ENCODE measurements at places on chromosomes 13 and 19. TPM values are rescaled to one million over a fixed set of nuclear protein-coding genes. Genes with fewer than 3 reads are reported as not detected.

The NLRP12 gene
- not detected for total RNA-seq

DNA sequence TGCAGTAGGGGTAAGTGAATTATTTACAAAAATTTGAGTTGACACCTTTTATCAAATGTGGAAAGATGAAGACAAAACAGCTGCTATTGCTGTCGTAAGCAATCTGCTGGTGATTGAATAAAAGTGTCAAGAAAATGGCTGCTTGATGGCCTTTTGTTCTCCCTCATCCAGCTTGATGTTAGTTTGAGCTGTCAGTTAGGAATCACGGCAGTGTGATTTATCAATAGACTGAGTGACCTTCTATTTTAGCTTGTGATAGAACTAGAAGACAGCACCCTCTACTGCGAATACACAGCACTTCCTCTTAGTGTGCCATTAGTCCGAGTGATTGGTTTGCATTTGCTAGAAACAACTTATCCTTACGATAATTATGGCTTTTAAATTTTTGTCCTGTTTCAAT lies 76.3 kb downstream of the MZT1 start:
- no peak for DNase-seq

GRCh38 chr13:44004878-44005277 lies 125.2 kb downstream of the LACC1 start:
- no peak for DNase-seq

DNA sequence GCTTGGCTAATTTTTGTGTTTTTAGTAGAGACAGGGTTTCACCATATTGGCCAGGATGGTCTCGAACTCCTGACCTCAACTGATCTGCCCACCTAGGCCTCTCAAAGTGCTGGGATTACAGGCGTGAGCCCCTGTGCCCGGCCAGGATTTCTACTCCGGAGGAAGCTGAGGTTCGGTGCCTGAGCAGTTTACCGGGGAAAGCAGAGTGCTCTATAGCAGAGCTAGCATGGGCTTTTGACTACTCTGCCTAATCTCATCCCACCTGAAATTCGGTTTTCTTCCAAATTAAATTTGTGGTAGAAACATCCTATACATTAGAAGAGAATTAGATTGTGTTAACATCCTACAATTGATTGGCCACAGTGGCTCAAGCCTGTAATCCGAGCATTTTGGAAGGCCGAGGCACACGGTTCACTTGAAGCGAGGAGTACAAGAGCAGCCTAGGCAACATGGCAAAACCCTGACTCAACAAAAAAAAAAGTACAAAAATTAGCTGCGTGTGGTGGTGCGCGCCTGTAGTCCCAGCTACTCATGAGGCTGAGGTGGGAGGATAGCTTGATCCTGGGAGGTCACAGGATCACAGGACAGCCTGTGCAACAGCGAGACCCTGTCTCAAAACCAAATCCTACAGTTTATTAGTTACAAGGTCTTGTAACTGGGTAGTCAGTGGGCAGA lies 1.6 kb downstream of the RPL13A start:
- DNase-seq: no peak

GRCh38 chr19:4707956-4708650 lies 15.5 kb downstream of the DPP9 start:
- no peak for DNase-seq

The SPTBN4 gene
- 0.47 TPM for total RNA-seq

- no peak for DNase-seq
Measured at GRCh38 chr13:32887617-32888016, 128.6 kb upstream of the KL start.

GRCh38 chr19:11138601-11139300 lies 16.8 kb downstream of the SPC24 start:
- no peak for DNase-seq

DNA sequence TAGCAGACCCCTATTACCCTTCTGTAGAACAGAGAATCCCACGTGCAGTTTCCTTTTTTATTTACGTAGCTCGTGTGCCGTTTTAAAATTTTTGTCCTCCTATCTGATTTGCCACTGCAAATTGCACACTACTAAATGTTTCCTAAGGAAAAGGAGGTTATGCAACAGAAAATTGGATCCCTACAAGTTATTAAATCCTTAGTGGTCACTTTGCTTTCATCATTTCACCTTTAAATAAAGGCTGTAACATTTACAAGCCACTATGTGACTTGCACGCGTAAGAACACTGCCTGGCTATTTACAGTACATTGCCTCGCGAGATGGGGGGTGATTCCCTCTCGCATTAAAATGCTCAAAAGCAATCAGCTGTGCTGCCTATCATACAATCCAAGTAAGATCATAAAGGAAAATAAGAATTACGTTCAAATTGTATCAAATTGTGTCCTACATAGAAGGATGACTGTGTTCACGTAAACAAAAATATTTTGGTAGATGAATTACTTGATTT lies 525.6 kb downstream of the SUCLA2 start:
- DNase-seq: no peak

The PEAK3 gene
- total RNA-seq: 0.23 TPM

The YIPF2 gene
- 31.0 TPM for total RNA-seq

DNA sequence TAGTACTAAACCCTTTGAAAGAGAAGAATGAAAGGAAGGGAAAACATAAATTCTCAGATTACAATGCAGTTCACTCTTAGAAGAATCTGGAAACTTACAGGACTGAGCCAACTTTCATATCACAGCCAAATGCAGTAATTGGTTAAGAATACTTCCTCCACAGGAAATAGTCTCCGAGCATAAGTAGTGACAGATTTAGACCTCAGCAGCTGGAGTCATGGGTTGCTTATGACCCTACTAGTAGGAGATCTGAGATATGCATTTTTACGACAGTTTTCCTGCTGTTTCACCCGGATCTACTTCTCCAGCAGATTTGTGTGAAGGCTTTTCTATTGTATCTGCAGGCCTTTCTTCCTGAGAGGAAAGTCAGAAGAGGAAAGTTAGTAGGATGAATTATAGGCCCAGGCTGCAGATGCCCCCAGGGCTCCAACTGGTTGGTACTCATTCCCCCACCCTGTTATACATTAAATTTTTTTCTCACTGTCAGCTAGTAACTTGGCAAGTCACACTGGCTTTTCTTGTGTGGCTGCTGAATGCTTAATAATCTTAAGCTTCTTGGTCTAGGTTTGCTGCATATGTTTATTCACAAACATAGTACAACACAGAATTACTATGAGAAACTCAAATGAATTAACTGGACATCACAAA lies 1241.5 kb upstream of the MIR17HG start:
- no peak for DNase-seq

DNA sequence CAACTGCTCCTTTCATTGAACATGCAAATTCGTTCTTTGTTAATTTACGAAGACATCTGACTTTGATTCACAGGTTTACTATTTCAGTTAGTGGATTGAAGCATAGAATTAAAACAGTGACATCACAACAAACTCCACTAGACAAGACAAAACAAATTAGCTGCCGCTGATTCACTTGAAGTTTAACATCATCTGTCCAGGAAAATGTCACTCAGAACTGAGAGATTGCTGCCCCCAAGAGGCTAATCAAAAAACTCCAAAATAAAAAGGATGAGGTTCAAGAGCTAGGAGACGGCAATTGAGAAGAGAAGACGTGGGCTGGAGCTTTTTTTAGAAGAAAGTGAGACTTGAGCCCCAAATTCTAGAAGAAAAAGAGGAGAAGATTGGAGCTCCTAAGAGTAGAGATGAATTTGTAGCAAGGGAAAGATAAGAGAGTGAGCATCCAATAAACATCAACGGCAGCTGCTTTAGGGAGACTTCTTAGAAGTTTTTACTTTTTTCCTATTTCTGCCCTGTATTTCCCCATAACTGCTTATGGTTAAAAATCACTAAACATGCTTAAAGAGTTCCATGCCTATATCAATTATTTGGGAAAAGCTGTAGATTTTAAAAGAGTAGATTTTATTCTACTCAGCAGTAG lies 40.8 kb upstream of the TPP2 start:
- DNase-seq: peak; percentile 38

- DNase-seq: no peak
Measured at GRCh38 chr13:97318532-97318931, 96.4 kb downstream of the MBNL2 start.

The ZNF805 gene
- total RNA-seq: 22.3 TPM

DNA sequence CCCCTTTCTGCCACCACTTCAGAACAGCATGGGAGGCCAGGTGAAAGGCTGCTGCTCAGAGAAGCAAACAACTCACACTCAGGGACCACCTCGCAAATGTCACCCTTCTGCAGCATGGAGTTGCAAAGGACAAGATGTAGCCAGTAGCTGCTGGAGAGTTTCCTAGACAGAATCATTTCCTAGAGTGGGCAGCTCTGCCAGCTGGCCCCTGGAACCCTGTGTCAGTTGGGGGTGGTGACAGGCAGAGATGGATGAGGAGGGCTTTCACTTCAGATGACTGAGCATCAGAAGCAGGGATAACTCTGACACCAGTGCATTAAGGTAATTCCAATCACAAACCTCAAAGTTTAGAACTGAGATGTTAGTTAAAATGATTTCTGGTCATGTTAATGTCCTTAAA lies 34.4 kb upstream of the EPHX3 start:
- no peak for DNase-seq

The TNFRSF19 gene
- total RNA-seq: 0.16 TPM

The KLK3 gene
- not detected for total RNA-seq

DNA sequence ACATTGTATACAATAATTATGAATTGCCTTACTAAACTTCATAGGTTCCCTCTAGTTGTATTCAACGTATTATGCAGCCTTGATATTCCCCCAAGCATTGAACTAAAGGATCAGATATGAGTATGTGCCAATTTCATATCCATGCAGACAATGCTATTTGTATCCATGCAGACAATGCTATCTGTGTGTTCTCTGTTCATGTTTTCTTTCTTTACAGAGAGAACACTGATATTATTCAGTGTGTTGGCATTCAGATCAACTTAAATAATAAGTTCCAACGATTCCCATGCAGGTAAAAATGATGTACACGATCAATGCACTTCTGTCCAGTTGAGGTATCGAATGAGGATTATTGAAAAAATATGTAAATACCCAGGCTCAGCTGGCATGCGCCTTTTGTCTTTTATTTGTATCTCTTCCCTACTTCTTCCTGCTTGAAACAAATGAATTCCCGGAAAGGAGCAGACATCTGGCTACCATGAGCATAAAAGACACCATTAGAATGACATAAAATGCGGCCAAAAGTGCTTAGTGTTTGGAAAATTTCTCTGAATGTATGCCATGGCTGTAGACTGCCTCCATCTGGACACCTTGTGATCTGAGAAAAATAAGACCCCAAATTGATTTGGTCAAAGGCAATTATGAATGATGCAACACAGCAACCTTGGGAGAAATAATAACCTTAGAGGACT lies 731.5 kb downstream of the SLITRK1 start:
- DNase-seq: no peak

The EID2 gene
- 20.3 TPM for total RNA-seq

DNA sequence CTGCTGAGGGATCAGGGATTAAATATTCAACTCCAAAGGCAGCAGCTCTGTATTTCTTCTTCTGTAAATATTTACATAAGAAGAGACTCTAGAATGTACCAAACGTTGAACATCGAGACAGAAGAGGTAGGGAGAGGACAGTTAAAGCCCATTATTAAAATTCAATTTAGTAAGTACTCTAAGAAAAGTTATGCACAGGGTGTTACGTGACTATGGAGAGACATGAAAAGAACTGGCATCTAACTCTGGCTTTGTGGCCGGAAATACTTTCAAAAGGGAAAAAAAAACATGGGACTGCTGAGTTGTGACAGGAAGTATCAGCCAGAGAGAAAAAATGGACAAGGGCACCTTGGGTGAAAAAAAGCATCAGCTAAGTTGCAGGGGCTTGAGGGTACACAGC lies 36.7 kb downstream of the LNX2 start:
- peak; percentile 30 for DNase-seq

The ANO8 gene
- total RNA-seq: 15.7 TPM

GRCh38 chr13:33011828-33012470 lies 4.3 kb upstream of the KL start:
- no peak for DNase-seq

DNA sequence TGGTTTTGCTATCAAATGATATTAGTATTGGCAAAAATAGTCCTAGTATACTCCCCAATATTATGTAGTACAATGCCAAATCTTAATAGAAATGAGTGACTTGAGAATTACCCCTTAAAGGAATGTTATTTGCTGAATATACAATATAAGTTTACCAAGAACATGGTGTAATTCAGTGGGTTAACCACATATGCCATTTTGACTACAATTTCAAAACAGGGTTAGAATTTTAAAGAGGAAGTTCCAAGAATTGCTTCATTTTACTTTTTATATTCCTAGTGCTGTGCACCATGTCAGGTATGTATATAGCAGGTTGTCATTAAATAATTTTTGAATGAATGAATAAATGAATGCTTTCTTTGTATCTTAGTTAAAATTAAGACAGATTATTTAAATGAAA lies 66.3 kb downstream of the LMO7 start:
- no peak for DNase-seq

- no peak for DNase-seq
Measured at GRCh38 chr13:37587236-37587635, 11.3 kb downstream of the POSTN start.

- no peak for DNase-seq
Measured at GRCh38 chr19:50196322-50196932, 7.0 kb upstream of the MYH14 start.

The PNMA8A gene
- total RNA-seq: 3.5 TPM

- no peak for DNase-seq
Measured at GRCh38 chr13:107516517-107516916, 698.8 kb downstream of the LIG4 start.

DNA sequence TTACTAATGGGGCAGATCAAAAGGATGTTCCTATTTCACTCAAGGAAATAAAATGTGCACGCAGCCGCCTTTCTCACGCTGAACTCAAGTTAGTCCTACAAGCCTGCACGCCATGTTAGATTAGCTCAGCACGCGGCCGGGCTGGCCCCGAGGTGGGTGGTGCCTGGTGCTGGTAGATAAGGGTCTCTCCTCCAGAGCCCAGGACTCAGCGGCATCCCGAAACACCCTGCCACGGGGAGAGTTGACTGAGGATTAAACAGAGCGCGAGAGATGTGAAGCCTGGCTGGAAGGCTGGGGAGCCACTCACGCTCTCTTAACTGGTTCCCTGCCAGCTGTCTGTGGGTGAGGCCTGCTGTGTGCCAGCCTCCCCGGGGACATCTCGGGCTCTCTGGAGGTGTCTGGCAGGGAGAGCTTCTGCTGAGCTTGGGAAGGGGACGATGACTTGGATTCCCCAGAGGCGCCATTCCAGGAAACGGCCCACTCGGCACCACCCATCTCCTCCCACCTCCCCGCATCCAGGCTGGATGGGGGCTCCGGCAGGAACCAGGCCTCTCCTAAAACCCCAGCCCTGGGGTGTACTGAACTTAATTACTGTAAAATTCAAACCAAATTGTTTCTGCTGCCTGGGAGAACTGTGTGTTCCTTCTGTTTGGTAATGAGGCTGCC lies 122.2 kb downstream of the KDM4B start:
- no peak for DNase-seq

- no peak for DNase-seq
Measured at GRCh38 chr13:51067706-51068105, 43.4 kb downstream of the C13orf42 start.

- no peak for DNase-seq
Measured at GRCh38 chr13:112510002-112510780, 77.8 kb downstream of the TUBGCP3 start.

GRCh38 chr13:83804356-83804962 lies 77.8 kb downstream of the SLITRK1 start:
- DNase-seq: no peak
